ENCODE measurements at places on chromosomes 7 and 10.

DNA sequence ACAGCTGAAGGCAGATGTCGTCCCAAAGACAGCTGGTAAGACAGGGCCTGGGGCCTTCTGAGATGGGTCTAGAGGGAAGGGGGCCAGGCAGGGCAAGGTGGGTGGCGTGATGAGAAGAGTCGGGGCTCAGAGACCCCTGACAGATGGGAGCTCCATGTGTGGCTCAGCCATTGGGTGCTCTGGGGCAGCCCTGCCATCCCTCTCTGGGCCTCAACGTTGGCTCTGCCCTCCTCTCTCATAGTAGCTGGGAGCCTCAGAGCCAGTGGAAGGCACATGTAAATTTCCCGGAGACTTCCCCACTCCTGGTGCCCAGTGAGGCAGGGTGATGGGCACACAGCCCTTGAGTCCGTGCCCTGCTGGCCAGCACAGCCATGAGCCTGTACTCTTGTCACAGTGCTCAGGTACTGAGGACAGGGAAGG, 1.8 kb downstream of the PPIF start:
- no peak for DNase-seq

- no peak for DNase-seq
These were observed 73.7 kb upstream of the PPIF start for GRCh38 chr10:79273604-79274003.

- no peak for DNase-seq
These were observed 155.4 kb upstream of the ITGB1 start for GRCh38 chr10:33113466-33113865.

- DNase-seq = no peak
These were observed 49.7 kb upstream of the ADCY1 start for GRCh38 chr7:45524445-45524844.

GRCh38 chr7:134302120-134302519, 14.6 kb downstream of the SLC35B4 start:
- DNase-seq = no peak

DNA sequence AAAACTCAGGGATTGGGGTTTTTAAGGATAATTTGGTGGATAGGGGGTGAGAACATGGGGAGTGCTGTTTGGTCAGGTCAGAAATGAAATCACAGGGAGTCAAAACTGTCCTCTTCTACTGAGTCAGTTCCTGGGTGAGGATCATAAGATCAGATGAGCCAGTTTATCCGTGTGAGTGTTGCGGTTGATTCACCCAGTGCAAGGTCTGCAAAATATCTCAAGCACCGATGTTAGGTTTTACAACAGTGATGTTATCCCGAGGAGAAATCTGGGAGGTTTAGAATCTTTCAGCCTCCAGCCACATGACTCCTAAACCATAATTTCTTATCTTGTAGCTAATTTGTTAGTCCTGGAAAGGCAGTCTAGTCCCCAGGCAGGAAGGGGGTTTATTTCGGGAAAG, 31.7 kb upstream of the AGR2 start:
- no peak for DNase-seq

DNA sequence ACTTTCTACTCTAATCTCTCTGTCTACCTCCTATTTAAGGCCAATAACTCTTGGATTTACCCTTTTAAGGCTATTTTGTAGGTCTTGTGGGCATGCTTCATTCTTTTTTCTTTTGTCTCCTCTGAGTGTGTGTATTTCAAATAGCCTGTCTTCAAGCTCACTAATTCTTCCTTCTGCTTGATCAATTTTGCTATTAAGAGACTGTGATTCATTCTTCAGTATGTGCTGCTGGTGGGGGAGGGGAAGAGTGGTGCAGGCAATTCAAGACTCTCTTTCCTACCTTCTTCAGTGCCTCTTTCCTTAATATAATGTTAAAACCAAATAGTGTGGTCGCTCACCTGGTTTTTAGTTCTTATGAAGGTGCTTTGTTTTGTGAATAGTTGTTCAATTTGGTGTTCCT, 20.0 kb downstream of the ABCB1 start:
- DNase-seq = no peak

DNA sequence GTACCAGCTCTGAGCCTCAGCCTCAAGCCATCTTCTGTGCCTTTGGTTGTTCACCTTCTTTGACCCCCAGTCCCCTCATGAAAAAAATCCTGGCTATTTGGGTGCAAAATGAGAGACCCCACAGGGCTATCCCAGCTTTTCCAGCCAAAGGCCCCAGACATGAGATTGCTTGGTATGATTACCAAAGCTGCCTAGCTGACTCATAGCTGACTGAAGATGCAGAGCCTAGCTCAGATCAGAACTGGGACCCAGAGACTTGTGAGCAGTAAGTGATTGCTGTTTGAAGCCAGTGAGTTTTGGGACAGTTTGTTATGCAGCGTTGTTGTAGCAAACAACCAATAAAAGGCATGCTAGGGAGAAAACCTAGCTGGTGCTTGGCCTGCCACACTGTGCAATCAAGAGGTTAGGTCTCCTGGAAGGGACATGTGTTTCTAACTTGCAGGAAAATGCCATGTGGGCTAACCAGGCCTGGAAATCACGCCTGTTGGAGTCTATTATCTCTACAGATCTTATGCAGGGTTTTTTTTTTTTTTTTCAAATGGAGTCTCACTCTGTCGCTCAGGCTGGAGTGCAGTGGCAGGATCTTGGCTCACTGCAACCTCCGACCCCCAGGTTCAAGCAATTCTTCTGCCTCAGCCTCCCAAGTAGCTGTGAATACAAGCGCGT, 48.0 kb upstream of the DAGLB start:
- no peak for DNase-seq

GRCh38 chr7:37756797-37757551, 73.4 kb downstream of the GPR141 start:
- no peak for DNase-seq

GRCh38 chr7:96330193-96330592, 8.3 kb upstream of the SLC25A13 start:
- no peak for DNase-seq

DNA sequence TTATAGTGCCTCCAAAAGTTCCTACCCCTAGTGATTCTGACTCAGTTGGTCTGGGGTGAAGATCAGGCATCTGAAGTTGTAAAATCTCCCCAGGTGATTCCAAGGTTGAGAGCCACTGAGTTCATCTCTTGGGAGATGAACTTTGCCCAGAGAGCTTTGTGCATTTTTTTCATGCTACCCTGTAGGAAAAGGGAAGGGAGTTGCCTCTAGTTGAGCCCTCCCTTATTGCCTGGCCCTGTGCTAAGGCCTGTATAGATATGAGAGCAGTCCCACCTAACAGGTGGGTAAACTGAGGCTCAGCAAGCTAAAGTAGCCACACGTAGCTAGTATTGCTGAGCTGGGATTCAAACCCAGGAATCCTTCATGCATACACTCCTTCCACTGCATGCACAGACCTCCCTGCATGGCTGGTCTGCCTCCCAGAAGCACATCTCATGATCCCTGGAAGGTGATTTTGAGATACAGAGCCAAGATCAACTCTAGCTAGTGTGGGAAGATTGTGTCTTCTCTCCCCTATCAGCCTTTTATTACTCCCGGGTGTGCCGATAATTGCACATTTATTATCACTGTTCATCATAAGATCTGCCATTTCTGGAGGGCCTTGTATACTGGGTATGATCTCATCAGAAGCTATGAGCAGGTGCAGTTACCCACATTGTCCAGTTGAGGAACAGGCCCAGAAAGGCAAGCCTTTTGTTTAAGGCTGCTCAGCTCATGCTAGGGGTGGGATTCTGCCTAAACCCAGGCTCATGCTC, 47.0 kb downstream of the TBATA start:
- DNase-seq = peak; percentile 41

DNA sequence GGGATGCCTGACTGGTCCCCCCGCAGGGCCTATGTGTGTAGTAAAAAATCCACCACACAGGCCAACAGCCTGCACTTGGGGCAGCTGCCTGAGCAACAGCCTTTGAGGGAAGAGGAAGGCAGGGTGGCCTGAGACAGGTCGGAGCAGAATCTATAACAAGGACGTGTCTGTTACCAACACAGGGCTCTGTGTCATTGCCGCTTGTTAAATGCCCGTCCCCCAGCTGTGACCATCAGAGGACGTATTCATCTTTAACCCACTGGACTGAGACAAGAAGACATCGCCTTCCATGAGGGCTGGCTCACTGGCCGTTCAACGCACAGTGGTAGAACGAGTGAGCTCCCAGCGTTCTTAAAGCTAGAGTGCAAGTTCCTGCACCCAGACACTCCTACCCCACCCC, 7.8 kb downstream of the PDIA4 start:
- DNase-seq = no peak

DNA sequence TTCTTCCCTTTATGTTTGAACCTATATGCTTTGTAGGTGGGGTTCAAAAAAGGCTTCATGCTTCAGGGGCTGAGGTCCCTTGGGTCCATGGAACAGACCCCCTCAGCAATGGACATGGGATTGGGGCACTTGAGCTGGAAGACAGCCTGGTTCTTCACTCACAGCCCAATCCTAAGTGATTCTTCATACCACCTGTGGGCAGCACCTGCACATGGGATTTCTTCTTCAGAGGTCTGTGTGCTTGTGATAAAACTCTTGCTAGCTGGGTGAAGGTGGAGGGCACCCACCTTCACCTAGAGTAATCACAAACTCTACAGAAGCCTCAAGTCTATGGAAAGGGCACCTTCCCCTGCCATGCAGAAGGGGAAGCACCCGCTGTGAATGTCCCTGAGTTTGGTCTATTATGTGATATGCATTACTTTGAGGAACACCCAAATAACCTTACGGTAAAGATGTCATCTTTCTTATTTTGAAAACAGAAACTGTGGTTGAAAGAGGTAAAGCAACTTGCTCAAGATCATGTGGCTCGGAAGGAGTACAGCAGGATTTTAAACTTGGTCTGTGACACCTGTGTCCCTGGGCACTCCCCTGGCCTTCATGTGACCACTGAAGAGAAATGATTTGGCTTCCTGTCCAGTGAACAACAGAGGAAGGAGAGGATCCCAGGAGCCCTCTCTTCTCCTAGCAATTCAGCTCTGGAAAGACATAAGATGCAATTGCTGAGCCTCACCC, 469.5 kb upstream of the ZMIZ1 start:
- DNase-seq = no peak

DNA sequence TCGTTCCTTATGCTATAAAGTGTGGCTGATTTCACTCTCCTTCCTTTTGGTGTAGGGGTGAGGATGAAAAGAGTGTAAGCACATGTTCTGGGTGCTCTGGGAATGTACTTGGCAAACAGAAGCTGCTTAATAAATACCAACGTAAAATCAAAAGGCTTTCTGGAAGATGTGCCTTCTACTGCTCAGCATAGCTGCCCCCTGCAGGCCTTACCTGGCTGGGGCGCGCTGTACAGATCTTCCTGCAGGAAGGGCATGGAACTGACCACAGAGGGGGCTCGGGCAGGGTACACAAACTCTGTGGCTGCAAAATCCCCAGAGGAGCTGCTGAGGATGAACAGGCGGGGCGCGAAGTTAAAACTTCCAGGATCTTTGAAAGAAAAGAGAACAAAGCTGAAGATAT, 169.4 kb downstream of the SVIL start:
- DNase-seq = no peak

- no peak for DNase-seq
These were observed 33.0 kb downstream of the TMEM106B start for GRCh38 chr7:12244129-12244528.
